Right ventricle myocardium inferior (tissue), 1 donor: ENCODE measurements at places on chromosomes 16 and 17. TPM values are rescaled to one million over a fixed set of nuclear protein-coding genes. Genes with fewer than 3 reads are reported as not detected.

GRCh38 chr16:85082173-85083050, 29.9 kb downstream of the CIBAR2 start:
- DNase-seq, result no peak

DNA sequence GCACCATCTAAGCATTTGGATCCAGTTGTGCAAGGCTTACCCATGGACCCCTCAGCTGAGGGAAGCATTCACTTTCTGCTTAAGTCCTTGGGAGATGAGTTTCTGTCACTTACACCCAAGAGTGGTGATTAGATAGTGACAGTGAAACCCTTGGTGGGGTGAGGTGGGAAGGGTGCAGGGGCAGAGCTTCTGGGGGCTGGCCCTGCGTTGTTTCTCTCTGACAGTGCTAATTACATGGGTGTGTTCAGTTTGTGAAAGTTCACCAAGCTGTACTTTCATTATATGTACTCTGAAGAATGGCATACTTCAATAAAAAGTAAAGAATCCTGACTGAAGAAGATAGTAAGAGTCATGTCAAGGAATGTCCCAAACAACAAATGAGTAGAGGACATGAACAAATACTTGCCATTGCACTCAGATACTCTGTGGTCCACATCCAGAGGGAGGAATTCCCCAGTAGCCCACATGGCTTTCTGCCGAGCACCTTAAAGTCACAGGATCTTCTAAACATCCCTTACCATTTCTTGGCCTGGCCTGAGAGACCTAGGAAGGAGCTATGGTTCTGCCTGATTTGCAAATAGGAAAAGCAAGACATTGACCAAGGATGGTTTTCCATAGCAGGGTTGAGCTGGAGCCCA, 8.4 kb downstream of the CHST6 start:
- no peak for DNase-seq

DNA sequence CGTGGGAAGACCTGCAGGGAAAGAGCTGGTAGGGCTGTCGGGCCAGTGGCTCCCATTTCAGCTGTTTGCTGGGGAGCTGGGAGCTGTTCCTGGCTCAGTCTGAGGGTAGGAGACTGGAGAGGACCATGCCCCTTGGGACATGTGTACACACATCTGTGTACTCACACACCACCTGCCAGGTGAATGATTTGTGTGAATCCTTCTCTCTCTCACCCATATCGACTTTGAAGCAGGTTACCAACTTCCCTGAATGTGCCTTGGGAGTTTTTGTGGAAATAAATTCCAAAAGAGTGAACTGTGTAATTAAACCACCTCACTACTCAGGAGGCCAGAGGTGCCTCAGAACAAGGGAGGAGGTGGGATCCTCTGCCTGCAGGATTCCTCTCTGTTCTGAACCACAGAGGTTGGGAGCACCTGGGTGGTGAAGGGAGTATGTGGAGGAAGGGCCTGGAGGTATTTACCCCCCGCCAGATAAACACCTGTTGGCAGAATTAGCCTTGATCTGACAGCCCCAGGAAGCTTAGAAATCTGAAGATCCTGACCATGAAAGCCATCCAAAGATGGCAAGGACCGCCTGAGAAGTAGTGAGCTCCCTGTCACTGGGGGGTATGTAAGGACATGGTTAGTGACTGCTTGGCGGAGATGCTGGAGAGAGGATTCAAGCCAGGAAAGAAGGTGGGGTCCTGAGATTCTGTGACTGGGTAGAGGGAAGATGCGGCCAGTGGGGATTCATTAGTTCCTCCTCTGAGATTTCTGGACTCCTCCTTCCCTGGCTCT, 3.3 kb downstream of the ABCC3 start:
- peak; percentile 33 for DNase-seq

DNA sequence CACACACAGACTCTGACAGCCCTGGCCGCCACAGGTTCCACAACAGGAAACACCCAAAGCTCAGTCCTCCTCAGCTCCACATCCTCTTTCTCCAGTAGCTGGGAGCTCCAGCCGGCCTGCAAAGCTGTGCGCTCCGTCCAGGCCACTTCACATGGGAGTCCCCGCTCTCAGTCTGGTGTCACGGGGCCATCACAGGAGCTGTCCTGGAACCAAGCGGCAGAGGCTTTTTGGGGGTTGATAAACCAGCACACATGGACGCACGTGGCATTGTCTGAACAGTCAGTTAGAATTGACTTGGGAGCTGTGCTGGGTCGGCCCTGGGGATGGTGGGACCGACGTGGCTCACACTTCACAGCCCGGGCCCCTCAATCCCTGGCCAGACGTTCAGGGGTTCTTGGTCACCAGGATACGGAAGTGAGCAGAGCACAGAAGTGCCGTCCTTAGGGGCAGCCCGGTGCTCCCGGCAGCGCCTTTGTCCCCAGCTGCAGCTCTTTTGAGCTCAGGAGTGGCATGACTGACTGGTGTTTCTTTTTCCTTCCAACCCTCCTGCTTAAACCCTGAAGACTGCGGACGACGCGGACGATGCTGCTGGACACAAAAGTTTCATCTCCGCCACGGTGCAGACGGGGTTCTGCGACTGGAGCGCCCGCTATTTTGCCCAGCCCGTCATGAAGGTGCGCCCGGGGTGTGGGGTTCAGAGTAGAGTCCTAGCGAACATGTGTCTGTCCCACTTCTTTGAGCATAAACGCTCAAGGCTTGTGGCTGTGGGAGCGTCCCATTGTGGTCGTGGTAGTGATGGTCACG, 66.6 kb upstream of the CHMP6 start:
- DNase-seq, result no peak

- DNase-seq, result no peak
These were observed 25.8 kb downstream of the STAT3 start for GRCh38 chr17:42362245-42362961.

GRCh38 chr16:13781169-13781564, 138.8 kb upstream of the ERCC4 start:
- no peak for DNase-seq

DNA sequence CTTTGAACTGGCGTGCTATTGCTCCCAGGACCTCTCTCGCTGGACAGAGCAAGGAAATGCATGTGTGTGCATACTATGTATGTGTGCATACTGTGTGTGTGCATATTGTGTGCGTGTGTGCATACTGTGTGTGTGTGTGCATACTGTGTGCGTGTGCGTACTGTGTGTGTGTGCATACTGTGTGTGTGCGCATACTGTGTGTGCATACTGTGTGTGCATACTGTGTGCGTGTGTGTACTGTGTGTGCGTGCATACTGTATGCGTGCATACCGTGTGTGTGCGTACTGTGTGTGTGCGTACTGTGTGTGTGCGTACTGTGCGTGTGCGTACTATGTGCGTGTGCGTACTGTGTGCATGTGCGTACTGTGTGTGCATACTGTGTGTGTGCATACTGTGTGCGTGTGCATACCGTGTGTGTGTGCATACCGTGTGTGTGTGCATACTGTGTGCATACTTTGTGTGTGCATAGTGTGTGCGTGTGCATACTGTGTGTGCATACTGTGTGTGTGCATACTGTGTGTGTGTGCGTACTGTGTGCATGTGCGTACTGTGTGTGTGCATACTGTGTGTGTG, 89.4 kb downstream of the RPTOR start:
- DNase-seq, result no peak

CHST4 gene
- total RNA-seq, result not detected

LDHD gene
- total RNA-seq, result 71.8 TPM

SRCIN1 gene
- 1.4 TPM for total RNA-seq

CSH1 gene
- not detected for total RNA-seq

TEKT1 gene
- total RNA-seq, result not detected

CDK10 gene
- 21.9 TPM for total RNA-seq

MEOX1 gene
- total RNA-seq, result 11.1 TPM
